ENCODE measurements at places on chromosomes 1 and 21. TPM values are rescaled to one million over a fixed set of nuclear protein-coding genes. Genes with fewer than 3 reads are reported as not detected.
A peak's percentile ranks its signal among the peaks of the same experiment; 100 is the strongest.

GRCh38 chr1:203765029-203765837 is at the start of gene LAX1:
LAX1 (plus strand) TSS chr1:203765183; CDS start chr1:203765566, 383 bp downstream.
- DNase-seq: no peak
- H3K27me3 ChIP-seq: no peaks in the 10 kb centered on the region
- peaks cover 2% of the 10 kb centered on the region for H3K4me1 ChIP-seq

DNA sequence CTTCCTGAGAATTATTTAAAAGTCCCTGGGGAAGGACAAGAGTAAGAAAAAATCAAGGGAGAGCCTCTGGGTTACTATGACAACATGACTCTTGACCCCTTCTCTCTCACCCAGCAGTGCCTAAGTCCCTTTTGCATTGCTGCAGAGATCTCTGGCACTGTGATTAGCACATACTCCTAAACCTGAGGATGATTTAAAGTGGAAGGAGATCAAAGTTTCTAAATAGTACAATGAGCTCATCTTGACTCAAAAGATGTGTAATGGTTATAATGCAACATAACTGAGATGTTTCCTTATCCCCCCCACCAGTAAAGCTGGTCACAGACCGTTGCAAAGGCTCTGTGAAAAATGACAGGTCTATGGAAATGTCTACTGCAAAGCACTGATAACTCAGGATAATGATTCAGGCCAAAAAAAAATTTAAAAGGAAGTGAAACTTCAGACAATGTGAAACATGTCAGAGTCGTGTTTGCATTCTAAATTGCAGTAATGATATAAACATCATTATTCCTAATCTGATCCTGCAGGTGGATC is 519.2 kb downstream of the KIF26B start:
- H3K4me3 ChIP-seq: no peak overlapping the region
- no peak for DNase-seq
- no peaks in the 10 kb centered on the region for H3K36me3 ChIP-seq
- H3K4me1 ChIP-seq: no peaks in the 10 kb centered on the region

GRCh38 chr1:56070601-56071000 is 508.8 kb downstream of the PLPP3 start:
- H3K27me3 ChIP-seq: no peaks in the 10 kb centered on the region
- no peak overlapping the region for H3K27ac ChIP-seq
- H3K4me3 ChIP-seq: no peak overlapping the region

DNA sequence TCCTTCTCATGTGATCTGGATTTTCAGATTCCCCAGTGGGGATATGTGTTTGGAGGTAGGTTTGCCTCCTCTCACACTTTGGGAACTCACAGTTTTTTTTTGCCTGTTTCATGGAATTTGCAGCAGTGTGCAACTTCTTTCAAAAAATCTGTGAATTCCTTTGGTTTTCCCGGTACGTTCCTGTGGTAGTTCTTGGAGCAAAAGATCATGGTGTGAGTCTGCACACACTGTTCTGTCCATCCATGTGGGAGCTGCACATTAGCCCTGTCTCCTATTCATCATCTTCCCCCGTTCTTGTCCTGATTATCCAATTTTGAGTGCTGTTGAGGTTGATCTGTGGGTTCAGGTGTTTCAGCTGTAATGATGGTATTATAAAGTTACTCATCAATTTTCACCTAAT is 30.3 kb upstream of the TACSTD2 start:
- H3K4me3 ChIP-seq: no peak overlapping the region
- H3K36me3 ChIP-seq: no peaks in the 10 kb centered on the region
- DNase-seq: no peak
- peaks cover 11% of the 10 kb centered on the region for H3K27me3 ChIP-seq
- no peak overlapping the region for H3K27ac ChIP-seq

DNA sequence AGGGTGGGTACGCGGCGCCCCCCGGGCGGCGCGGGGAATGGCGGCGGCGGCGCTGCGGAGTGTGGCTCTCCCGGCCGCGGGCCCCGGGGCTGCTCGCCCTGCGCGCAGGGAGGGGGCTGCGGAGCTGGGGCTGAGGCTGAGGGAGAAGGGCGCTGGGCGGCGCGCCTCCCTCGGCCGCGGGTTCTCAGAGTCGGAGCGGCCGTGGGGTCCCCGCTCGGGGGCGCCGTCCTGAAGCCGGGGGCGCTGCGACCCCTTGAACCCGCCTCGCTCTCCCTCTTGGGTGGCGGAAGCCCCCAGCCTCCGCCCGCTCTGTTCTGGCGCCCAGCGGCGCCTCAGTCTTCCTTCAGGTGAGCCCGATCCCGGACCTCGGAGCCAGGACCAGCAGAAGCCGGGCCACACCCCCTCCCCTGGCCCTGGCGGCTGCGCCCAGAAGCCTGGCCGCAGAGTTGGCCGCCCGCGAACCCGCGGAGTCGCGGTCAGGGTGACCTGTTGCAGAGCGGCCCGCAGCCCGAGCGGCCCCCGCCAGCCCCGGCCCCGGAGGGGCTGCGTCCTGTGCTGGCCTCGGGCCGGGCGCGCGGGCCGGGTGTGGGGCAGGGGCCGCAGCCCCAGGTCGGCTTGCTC is 532 bp downstream of the RALGPS2 start:
- peaks cover 10% of the 10 kb centered on the region for H3K36me3 ChIP-seq
- peak; percentile 88 for DNase-seq
- H3K4me1 ChIP-seq: no peaks in the 10 kb centered on the region
- peak overlapping the region; percentile 70 for H3K27ac ChIP-seq

- H3K27me3 ChIP-seq: no peaks in the 10 kb centered on the region
- no peaks in the 10 kb centered on the region for H3K4me1 ChIP-seq
- H3K36me3 ChIP-seq: no peaks in the 10 kb centered on the region
- no peak overlapping the region for H3K4me3 ChIP-seq
Observed at GRCh38 chr1:25856856-25857255, 2.4 kb downstream of the AUNIP start.

DNA sequence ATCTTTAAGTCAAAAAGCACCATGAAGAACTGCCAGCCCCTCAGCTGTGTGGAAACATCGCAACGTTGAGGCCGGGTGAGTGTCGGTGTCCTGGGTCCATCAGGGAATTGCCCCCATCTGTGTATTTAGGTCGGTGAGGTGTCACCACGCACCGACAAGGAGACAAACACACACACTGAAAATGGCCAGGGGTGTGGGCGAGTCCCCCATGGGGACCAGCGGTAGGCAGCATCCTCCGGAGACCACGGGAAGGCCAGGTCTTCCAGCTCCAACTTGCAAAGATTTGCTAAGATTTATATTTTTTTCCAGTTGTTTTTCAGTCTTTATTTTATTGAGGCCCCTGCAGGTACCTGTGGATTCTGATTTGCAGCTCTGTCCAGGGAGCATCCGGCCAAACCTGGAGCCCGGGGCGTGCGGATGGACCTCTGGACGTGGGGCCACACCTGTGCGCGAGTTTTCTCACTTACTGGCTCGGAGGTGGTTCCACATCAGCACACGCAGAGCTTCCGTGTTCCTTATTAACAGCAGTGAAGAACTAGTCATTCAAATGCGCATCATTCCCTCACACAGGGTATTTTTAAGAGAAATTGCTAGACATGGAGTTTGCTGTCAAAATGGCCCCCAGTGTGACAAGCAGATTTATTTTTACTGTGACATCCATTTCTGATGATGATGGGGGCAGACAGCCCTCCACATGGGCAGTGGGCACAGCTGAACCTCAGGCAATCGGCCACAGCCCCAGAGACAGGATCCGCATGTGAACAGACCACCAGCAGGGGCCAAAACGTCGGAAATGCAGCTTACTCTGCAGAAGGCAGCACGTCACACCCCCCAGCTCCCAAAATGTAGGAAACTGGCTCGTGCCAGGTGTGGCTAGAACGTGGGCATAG is 17.2 kb upstream of the SLC19A1 start:
- H3K4me3 ChIP-seq: no peak overlapping the region
- no peaks in the 10 kb centered on the region for H3K4me1 ChIP-seq
- DNase-seq: peak; percentile 41
- H3K27me3 ChIP-seq: no peaks in the 10 kb centered on the region
- no peak overlapping the region for H3K27ac ChIP-seq

- peak overlapping the region; percentile 69 for H3K4me3 ChIP-seq
- no peak for DNase-seq
- H3K36me3 ChIP-seq: no peaks in the 10 kb centered on the region
Observed at GRCh38 chr21:44818640-44819011, 764 bp upstream of the SUMO3 start.

DNA sequence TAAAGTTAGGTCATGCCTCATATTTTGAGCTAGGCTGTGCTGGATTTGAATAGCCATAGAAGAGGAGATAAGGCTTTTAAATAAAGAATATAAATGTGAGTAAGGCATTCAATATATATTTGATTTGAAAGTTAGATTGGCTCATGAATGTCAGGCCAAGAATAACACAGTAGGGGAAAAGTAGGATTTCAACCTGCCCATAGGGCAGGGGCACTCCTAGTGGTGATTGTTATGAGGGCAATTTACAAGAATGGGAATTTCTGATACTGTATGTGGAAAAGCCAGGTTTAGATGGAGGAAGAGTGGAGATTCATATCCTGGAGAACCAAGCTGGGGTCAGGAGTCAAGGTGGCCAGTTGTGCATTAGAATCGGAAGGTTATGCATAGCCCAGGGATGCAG is 74.9 kb downstream of the DNAH14 start:
- H3K4me1 ChIP-seq: no peaks in the 10 kb centered on the region
- DNase-seq: no peak
- H3K27me3 ChIP-seq: no peaks in the 10 kb centered on the region
- no peak overlapping the region for H3K27ac ChIP-seq
- peaks cover 3% of the 10 kb centered on the region for H3K36me3 ChIP-seq
- no peak overlapping the region for H3K4me3 ChIP-seq

GRCh38 chr1:17162941-17163340 is 42.0 kb upstream of the PADI1 start:
- no peak for DNase-seq
- H3K27ac ChIP-seq: no peak overlapping the region
- H3K4me3 ChIP-seq: no peak overlapping the region
- H3K36me3 ChIP-seq: no peaks in the 10 kb centered on the region

- H3K27ac ChIP-seq: no peak overlapping the region
- no peaks in the 10 kb centered on the region for H3K27me3 ChIP-seq
- no peak for DNase-seq
- H3K36me3 ChIP-seq: peaks cover 12% of the 10 kb centered on the region
- H3K4me3 ChIP-seq: no peak overlapping the region
- H3K4me1 ChIP-seq: peaks cover 3% of the 10 kb centered on the region
Observed at GRCh38 chr1:200448034-200448762, 38.4 kb upstream of the ZNF281 start.

- H3K27ac ChIP-seq: no peak overlapping the region
- H3K4me1 ChIP-seq: no peaks in the 10 kb centered on the region
- H3K4me3 ChIP-seq: no peak overlapping the region
- H3K36me3 ChIP-seq: peaks cover 26% of the 10 kb centered on the region
- no peak for DNase-seq
Observed at GRCh38 chr21:46461909-46462308, 3.2 kb downstream of the DIP2A start.

GRCh38 chr1:18899363-18900049 is 2.8 kb downstream of the ALDH4A1 start:
- H3K27ac ChIP-seq: no peak overlapping the region
- H3K36me3 ChIP-seq: no peaks in the 10 kb centered on the region
- H3K27me3 ChIP-seq: peaks cover 84% of the 10 kb centered on the region
- H3K4me1 ChIP-seq: peaks cover 9% of the 10 kb centered on the region
- no peak for DNase-seq
- H3K4me3 ChIP-seq: no peak overlapping the region

GRCh38 chr1:76933847-76934815 is 66.9 kb downstream of the ST6GALNAC5 start:
- H3K27ac ChIP-seq: no peak overlapping the region
- H3K36me3 ChIP-seq: no peaks in the 10 kb centered on the region
- DNase-seq: no peak
- no peak overlapping the region for H3K4me3 ChIP-seq
- peaks cover 8% of the 10 kb centered on the region for H3K4me1 ChIP-seq

DNA sequence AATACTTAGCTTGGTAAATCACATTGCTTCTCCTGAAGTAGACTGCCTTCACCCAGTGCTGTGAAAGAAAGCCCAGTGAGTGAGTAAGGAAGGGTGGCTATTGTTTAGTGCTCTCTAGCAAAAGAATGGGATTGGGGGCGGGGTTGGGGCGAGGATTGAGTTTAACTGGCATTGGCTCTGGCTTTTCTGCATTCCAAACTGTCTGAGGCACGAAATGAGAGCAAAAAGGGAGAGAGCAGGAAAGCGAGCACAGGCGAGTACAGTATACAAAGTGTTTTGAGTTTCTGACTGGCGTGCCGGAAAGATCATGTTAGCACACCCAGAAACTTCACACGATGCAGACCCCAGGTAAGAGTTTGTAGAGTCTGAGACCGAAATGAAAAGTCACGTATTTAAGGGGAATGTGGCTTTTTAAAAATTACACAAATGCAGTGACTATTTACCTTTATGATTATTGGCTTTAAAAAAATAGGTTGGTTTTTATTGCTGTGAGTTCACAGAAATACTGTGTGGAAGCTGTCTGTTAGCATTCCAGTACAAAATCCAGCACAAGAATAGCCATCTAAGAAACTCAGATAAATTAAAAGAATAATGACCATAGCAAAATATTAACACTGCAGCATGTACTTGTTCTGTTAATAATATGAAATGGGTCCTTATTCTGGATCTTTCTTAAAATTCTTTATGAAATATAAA is 155.4 kb downstream of the CLEC20A start:
- H3K36me3 ChIP-seq: no peaks in the 10 kb centered on the region
- H3K4me3 ChIP-seq: peak overlapping the region; percentile 84
- peaks cover 9% of the 10 kb centered on the region for H3K4me1 ChIP-seq
- peak; percentile 95 for DNase-seq

DNA sequence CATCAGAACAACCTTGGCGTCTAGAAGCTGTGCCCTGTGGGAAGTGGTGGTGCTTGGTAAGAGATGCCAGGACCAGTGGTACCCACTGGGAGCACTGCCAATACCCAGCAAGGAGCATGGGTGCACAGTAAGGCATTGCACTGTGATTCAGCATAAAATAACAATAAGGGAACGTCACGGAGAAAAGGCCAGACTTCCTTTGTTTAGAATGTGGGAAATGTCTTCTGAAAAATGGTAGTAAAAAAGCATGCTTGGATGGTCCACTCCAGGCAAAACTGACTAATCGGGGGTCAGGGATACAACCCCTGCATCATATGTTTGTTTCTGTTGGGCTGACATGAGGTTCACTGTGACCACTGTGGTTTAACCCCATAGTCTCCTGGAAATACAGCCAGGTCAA is 14.7 kb downstream of the METTL18 start:
- no peaks in the 10 kb centered on the region for H3K4me1 ChIP-seq
- no peak for DNase-seq
- no peak overlapping the region for H3K27ac ChIP-seq
- peaks cover 7% of the 10 kb centered on the region for H3K27me3 ChIP-seq
- H3K4me3 ChIP-seq: no peak overlapping the region

- peaks cover 70% of the 10 kb centered on the region for H3K36me3 ChIP-seq
- DNase-seq: no peak
- no peaks in the 10 kb centered on the region for H3K27me3 ChIP-seq
- H3K4me1 ChIP-seq: no peaks in the 10 kb centered on the region
- H3K4me3 ChIP-seq: no peak overlapping the region
Observed at GRCh38 chr1:240237305-240237721, 145.6 kb downstream of the FMN2 start.

GRCh38 chr1:204477036-204477740 is 17.4 kb downstream of the PIK3C2B start:
- no peak overlapping the region for H3K27ac ChIP-seq
- H3K4me3 ChIP-seq: no peak overlapping the region
- H3K27me3 ChIP-seq: no peaks in the 10 kb centered on the region
- no peaks in the 10 kb centered on the region for H3K36me3 ChIP-seq

CD1E gene
- not detected for total RNA-seq

OPRD1 gene
- 0.56 TPM for total RNA-seq

PLA2G2C gene
- total RNA-seq: not detected

RNASEL gene
- total RNA-seq: 2.1 TPM

NBPF4 gene
- total RNA-seq: not detected

VHLL gene
- not detected for total RNA-seq

PDE9A gene
- 45.9 TPM for total RNA-seq

Measured in endodermal cell (in vitro differentiated cells).